ENCODE measurements at places on chromosomes 7 and 10. TPM values are rescaled to one million over a fixed set of nuclear protein-coding genes. Genes with fewer than 3 reads are reported as not detected.

The AGMO gene
- total RNA-seq = 2.5 TPM

The TEX36 gene
- total RNA-seq = not detected

The KRIT1 gene
- 43.1 TPM for total RNA-seq

The DDIT4 gene
- 133 TPM for total RNA-seq

The TMEM213 gene
- not detected for total RNA-seq

The DCLRE1C gene
- total RNA-seq = 9.9 TPM

The DYDC2 gene
- not detected for total RNA-seq

The TUBAL3 gene
- not detected for total RNA-seq

The PAPOLB gene
- total RNA-seq = 0.11 TPM

The ARID5B gene
- total RNA-seq = 7.6 TPM

The OR13A1 gene
- total RNA-seq = not detected

The FOXI2 gene
- total RNA-seq = not detected

The TMEM270 gene
- not detected for total RNA-seq

The AMPH gene
- total RNA-seq = not detected

The LIPJ gene
- not detected for total RNA-seq

The ZC3HAV1L gene
- total RNA-seq = 20.4 TPM

The GHRHR gene
- not detected for total RNA-seq

Data from dermis lymphatic vessel endothelial cell (primary cell).